ENCODE measurements at places on chromosomes 13 and 19.

- no peak overlapping the region for H3K4me3 ChIP-seq
- DNase-seq: no peak
- H3K27ac ChIP-seq: no peak overlapping the region
- no peaks in the 10 kb centered on the region for H3K27me3 ChIP-seq
- H3K4me1 ChIP-seq: peaks cover 24% of the 10 kb centered on the region
These were observed 36.9 kb downstream of the POLR1D start for GRCh38 chr13:27658546-27658945.

- no peaks in the 10 kb centered on the region for H3K36me3 ChIP-seq
- H3K27me3 ChIP-seq: no peaks in the 10 kb centered on the region
- no peaks in the 10 kb centered on the region for H3K4me1 ChIP-seq
These were observed 31.4 kb upstream of the ZNF492 start for GRCh38 chr19:22602631-22603272.

- no peak overlapping the region for H3K4me3 ChIP-seq
- H3K27ac ChIP-seq: no peak overlapping the region
- no peaks in the 10 kb centered on the region for H3K4me1 ChIP-seq
- no peaks in the 10 kb centered on the region for H3K27me3 ChIP-seq
- no peaks in the 10 kb centered on the region for H3K36me3 ChIP-seq
These were observed 61.9 kb upstream of the LDLR start for GRCh38 chr19:11027381-11027780.

DNA sequence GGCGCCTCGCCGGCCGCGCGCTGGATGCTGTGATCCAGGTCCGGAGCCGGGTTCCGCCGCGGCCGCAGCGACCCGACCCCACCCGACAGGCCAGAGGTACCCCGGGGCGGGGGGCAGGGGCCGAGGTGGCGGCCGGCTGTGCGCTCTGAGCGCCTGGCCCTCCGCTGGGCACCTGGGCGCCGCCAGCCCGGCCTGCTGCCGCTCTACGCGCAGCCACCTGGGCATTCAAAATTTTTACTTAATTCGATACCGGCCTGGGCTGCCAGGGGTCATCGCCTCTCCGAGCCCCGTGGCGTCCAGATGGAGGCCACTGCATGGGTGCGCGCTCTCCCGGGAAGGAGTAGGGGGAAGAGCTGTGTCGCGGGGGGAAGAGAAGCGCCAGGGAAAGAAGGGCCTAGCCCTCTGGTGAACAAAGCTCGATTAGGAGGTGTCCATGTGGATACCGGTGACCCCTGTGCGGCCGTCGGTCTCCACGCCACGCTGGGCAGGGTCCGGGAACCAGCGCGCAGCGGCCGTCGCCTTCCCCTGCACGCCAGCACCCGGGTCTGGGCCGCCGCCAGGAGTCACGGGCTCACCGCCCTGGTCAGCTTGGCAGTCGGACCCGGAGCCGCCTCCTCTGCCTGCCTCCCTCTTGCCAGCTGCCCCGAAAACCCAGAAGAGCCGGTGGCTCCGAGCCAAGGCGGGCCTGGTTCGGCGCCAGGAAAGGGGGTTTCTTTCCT lies 666 bp downstream of the BIVM start:
- no peak for DNase-seq
- no peaks in the 10 kb centered on the region for H3K27me3 ChIP-seq
- 0 out of 2 replicates have a peak, but pooled peaks cover 4% of the 10 kb centered on the region for H3K4me1 ChIP-seq
- H3K4me3 ChIP-seq: peak overlapping the region; percentile 84
- H3K27ac ChIP-seq: peak overlapping the region; percentile 81

- no peaks in the 10 kb centered on the region for H3K27me3 ChIP-seq
- no peak overlapping the region for H3K4me3 ChIP-seq
- no peaks in the 10 kb centered on the region for H3K36me3 ChIP-seq
- no peak overlapping the region for H3K27ac ChIP-seq
These were observed 69.7 kb upstream of the UBL3 start for GRCh38 chr13:29920025-29920643.

DNA sequence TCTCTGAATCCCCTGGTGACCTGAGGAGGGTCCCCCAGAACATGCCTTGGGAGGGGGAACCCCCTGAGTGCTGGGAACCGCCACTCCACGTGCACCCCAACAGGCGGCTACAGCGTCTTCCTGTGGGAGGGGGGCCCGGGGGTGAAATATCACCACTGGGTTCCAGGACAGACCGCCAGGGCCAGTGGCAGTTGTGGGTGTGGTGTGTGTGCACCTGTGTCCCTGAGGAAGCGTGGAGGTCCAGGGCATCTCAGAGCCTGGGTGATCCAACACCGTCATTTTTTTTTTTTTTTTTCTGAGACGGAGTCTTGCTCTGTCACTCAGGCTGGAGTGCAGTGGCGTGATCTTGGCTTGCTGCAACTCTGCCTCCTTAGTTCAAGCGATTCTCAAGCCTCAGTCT lies 4.2 kb downstream of the ADGRE5 start:
- peaks cover 8% of the 10 kb centered on the region for H3K4me1 ChIP-seq
- H3K4me3 ChIP-seq: no peak overlapping the region
- H3K36me3 ChIP-seq: no peaks in the 10 kb centered on the region
- H3K27ac ChIP-seq: peak overlapping the region; percentile 14
- DNase-seq: no peak

GRCh38 chr13:20127562-20128458 lies 33.0 kb downstream of the GJA3 start:
- no peaks in the 10 kb centered on the region for H3K36me3 ChIP-seq
- no peak overlapping the region for H3K27ac ChIP-seq
- DNase-seq: peak; percentile 84
- H3K27me3 ChIP-seq: no peaks in the 10 kb centered on the region
- no peaks in the 10 kb centered on the region for H3K4me1 ChIP-seq
- peak overlapping the region; percentile 81 for H3K4me3 ChIP-seq

GRCh38 chr13:35770756-35771297 lies 294.3 kb upstream of the MAB21L1 start:
- H3K27ac ChIP-seq: no peak overlapping the region
- no peak overlapping the region for H3K4me3 ChIP-seq
- H3K27me3 ChIP-seq: no peaks in the 10 kb centered on the region
- 0 out of 2 replicates have a peak, but pooled peaks cover 5% of the 10 kb centered on the region for H3K4me1 ChIP-seq

- no peak for DNase-seq
- H3K27me3 ChIP-seq: no peaks in the 10 kb centered on the region
- no peaks in the 10 kb centered on the region for H3K36me3 ChIP-seq
- H3K4me3 ChIP-seq: no peak overlapping the region
These were observed 6.7 kb downstream of the EXOC3L2 start for GRCh38 chr19:45238556-45238955.

- no peaks in the 10 kb centered on the region for H3K36me3 ChIP-seq
- no peaks in the 10 kb centered on the region for H3K27me3 ChIP-seq
- DNase-seq: no peak
- no peak overlapping the region for H3K27ac ChIP-seq
- no peak overlapping the region for H3K4me3 ChIP-seq
These were observed 66.1 kb upstream of the ANKRD10 start for GRCh38 chr13:110980921-110981320.

DNA sequence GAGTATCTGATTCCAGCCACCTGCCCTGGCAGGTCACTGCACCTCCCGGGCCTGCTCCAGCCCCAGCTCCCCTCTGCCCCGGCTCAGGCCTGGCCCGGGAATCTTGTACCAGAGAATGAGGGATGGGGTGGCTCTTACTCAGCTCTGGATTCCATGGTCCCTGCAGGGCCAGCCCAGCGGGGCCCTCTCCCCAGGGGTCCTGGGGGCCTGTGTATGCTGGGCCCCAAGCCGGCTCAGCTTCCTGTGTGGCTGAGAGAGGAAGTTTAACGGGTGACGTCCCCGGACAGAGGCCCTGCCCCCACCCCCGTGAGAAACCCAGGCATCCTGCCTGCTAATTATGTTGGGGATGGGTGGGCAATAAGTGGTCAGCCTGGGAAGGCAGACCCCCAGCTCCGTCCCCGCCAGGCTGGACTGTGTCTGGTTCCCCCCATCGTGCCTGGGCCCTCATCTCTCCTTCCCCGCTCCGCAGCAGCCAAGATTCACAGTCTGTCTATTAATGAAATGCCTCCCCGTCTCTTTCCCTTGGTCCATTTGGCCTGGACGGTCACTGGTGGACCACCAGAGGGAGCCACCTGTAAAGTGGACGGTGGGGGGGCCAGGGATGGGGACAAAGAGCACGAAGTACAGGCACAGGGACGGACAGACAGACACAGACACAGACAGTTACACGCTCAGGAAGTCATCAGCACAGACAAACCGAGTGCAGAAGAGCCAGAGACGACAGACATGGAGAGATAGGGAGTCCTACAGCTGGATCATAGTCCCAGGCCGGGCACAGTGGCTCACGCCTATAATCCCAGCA lies at the start of gene DENND1C:
Gene DENND1C (minus strand): TSS at position 247 of the 802 bp plus-strand sequence. CDS start 92 bp downstream, at position 155.
- no peak within 1 kb of the TSS for H3K27ac ChIP-seq
- no peak within 1 kb of the TSS for H3K4me3 ChIP-seq
- peak; percentile 45 for DNase-seq

DNA sequence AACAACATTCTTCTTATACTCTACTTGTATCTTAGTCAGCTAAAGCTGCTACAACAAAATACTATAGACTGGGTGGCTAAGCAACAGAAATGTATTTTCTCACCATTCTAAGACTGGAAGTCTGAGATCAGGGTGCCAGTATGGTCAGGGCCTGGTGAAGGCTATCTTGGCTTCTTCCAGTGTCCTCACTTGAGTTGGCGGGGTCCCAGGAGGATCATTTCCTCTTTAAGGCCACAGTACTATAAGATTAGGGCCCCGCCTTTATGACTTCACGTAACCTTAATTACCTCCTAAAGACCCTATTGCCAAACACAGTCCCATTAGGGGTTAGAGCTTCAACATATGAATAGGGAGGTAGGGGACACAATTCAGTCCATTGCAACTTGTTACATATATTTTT lies 30.7 kb upstream of the DOCK9 start:
- peaks cover 1% of the 10 kb centered on the region for H3K36me3 ChIP-seq
- H3K4me3 ChIP-seq: no peak overlapping the region
- no peaks in the 10 kb centered on the region for H3K4me1 ChIP-seq
- no peak overlapping the region for H3K27ac ChIP-seq

- no peak overlapping the region for H3K4me3 ChIP-seq
- no peaks in the 10 kb centered on the region for H3K36me3 ChIP-seq
- DNase-seq: no peak
These were observed 562.1 kb upstream of the PCDH9 start for GRCh38 chr13:67792151-67792676.

GRCh38 chr19:57830071-57830602 lies at the start of gene ZNF587B:
Gene ZNF587B, plus strand, starts transcription at chr19:57830299. Its CDS starts 230 bp downstream, at chr19:57830529.
- peak; percentile 79 for DNase-seq
- no peaks in the 10 kb centered on the region for H3K36me3 ChIP-seq
- H3K4me1 ChIP-seq: peaks cover 40% of the 10 kb centered on the region
- 0 out of 2 replicates have a peak within 1 kb of the TSS, but pooled peaks have one; percentile 2 for H3K4me3 ChIP-seq
- peak within 1 kb of the TSS; percentile 77 for H3K27ac ChIP-seq

DNA sequence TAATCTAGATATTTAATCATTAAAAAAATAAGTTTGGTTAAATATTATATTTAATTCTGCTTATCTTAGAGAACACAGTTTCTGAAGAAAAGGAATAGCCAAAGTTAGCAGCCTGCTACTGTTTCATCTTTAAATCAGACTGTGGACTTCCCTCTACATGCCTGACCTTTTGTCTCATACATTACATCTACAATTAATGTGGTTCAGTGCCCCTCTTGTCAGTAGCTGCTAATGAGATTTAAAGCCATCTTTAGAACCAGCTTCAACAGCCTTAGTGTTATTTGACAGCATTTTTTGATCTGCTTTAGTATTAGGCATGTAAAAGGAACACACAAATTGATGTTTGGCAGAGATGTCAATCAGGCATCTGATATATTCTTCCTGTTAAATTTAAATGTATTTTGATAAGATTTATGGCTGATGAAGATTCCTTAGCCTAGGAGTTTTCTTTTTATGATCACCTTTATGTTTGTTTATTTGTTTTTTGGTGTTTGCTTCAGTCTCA lies 1925.8 kb upstream of the PRR20A start:
- H3K27ac ChIP-seq: no peak overlapping the region
- H3K4me3 ChIP-seq: no peak overlapping the region
- DNase-seq: no peak
- H3K27me3 ChIP-seq: no peaks in the 10 kb centered on the region
- no peaks in the 10 kb centered on the region for H3K36me3 ChIP-seq

- H3K4me3 ChIP-seq: no peak overlapping the region
- H3K4me1 ChIP-seq: peaks cover 29% of the 10 kb centered on the region
- H3K36me3 ChIP-seq: no peaks in the 10 kb centered on the region
- no peak overlapping the region for H3K27ac ChIP-seq
- peak; percentile 95 for DNase-seq
These were observed 2.9 kb upstream of the LTBP4 start for GRCh38 chr19:40598121-40598917.

DNA sequence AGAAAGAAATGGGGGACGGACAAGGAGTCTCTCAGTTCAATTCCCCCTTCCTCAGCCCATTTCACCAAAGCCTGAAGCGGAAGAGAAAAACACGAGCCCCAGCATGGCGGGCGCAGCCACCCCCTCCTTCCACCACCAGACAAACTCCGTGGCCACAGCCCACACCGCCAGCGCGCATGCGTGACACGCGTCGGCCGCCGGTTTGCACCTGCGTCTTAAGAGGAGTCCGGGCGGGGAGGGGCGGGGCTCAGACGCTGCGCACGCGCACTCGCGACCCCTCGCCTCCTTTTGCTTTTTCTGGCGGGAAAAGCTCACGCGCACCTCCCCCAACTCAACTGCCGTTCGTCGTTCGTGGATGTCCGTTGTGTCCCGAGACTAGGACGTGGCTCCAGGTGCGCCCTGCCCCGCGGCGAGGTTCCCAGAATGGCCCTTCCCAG lies at the start of gene KASH5:
Gene KASH5 (plus strand): TSS at position 314 of the 437 bp plus-strand sequence. CDS start 2,635 bp downstream, outside the sequence.
- peak within 1 kb of the TSS; percentile 63 for H3K27ac ChIP-seq
- H3K4me3 ChIP-seq: peak within 1 kb of the TSS; percentile 39
- H3K27me3 ChIP-seq: no peaks in the 10 kb centered on the region
- no peaks in the 10 kb centered on the region for H3K36me3 ChIP-seq
- peak; percentile 81 for DNase-seq
- H3K4me1 ChIP-seq: no peaks in the 10 kb centered on the region

DNA sequence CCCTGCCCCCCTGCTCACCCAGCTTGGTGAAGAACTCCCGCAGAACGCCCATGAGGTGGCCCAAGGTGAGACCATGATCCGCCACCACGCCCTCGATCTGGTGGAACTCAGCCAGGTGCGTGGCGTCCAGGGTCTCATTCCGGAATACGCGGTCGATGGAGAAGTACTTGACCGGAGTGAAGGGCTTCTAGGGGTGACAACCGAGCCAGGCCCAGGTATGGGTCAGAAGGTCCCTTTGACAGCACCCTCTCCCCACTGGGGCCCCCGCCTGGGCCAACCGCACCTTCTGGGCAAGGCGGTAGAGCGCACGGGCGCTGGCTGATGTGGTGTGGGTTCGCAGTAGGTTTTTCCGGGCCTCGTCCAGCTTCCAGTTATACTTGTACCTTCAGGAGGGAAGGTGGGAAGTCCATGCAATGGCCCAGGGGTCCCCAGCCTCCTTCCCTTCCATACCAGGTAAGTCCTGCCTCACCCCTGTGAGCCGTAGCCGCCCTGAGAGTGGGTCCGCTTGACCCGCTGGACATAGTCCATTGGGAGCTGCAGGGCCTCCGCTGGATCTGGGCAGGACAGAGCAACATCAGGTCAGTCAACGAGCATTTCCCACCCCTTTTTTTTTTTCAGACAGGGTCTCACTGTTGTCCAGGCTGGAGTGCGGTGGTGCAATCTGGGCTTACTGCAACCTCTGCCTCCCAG lies 5.7 kb upstream of the SYCE2 start:
- H3K27me3 ChIP-seq: no peaks in the 10 kb centered on the region
- no peak for DNase-seq
- H3K36me3 ChIP-seq: peaks cover 4% of the 10 kb centered on the region
- no peak overlapping the region for H3K4me3 ChIP-seq
- no peaks in the 10 kb centered on the region for H3K4me1 ChIP-seq
- no peak overlapping the region for H3K27ac ChIP-seq
